ENCODE measurements at places on chromosomes 13 and 19.

DNA sequence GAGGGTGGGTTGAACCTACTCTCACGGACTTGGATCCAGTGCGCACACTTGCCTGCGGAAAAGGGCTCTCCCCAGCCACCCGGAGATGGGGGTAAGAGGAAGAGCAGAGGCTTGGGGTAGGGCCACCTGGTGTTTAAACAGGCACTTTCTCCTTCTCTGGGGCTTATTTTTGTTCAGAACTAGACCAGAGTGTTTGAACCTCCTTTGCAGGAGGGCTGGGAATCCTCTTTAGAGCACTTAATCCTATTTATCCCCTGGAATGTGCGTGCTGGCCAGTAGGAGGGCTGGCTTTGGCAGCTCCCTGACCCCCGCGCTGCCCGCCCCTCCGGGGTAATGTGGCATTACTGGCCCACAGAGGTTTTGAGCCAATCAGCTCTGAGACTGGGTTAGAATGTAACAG, 2.0 kb downstream of the RGS9BP start:
- no peak for DNase-seq

DNA sequence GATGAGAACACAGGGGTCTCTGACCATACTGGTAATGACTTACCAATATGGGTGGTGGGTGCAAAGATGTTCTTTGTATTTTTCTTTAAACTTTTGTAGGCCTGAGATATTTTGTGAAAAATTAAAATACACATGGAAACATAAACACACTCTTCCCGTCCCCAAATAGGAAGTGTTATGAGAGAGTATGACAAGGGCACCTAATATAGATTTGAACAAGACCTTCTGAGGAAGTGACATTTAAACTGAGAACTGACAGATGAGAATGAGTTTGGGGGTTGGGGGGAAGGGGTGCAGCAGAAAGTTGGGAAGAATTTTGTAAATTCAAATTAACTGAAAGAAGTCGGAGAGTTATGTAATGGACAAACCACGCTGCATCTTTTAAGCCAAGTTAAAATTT, 224.2 kb downstream of the RGCC start:
- DNase-seq: no peak

GRCh38 chr19:12596927-12597548, 13.6 kb downstream of the ZNF490 start:
- DNase-seq: no peak

DNA sequence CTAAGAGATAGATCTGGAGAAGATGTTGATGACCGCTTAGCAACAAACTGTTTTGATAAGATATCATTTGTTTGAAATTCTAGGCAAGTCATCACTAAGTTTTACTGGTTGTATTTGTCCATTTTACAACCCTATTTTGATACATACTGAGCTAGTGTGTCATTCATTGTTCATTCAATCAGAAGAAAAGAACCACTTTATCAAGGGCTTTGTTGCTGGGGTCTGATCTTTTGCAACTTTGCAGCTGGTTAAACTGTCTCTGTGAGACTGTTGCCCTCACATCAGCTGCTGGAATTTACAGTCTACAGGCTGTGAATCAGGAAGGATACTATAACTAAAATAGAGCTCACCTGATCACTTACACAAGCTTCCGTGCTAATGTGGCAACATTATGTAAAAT, 290.5 kb downstream of the RFC3 start:
- no peak for DNase-seq

DNA sequence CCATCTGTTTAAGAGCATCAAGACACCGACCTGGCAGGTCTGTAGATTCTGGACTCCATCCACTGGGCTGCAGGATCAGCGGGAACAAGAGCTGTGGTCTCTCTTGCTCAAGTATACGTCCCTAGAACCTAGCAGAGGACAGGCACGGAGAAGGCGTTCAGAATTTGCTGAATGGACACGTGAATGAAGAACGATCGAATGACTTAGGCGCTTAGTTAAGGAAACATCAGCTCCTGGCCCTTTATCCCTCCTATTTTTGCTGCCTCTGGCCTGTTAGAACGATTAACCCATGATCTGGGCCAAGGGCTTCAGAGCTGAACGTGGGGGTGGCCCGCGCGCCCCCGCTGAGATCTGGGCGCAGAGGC, 953 bp downstream of the DZIP1 start:
- DNase-seq: peak; percentile 26

DNA sequence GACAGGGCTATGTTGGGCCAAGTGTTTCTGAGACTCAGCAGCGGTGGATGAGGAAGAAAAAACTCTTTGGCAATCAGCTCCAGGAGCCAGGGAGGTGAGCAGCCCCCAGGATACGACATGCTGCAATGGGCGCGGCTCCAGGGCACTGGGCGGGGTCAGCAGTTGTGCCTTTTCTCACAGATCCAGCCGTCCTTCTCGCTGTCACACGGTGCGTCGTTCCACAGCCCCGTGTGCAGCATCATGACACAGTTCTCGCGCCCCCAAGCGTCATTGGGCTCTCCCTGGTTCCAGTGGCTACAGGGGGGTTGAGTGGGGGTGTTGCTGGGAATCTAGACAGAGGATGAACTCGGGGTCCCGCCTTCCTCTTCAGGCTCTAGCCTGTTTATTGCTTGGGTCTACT, 2.7 kb downstream of the CLEC4G start:
- no peak for DNase-seq

- DNase-seq: no peak
Measured at GRCh38 chr19:43752287-43752875, 2.4 kb downstream of the SMG9 start.

DNA sequence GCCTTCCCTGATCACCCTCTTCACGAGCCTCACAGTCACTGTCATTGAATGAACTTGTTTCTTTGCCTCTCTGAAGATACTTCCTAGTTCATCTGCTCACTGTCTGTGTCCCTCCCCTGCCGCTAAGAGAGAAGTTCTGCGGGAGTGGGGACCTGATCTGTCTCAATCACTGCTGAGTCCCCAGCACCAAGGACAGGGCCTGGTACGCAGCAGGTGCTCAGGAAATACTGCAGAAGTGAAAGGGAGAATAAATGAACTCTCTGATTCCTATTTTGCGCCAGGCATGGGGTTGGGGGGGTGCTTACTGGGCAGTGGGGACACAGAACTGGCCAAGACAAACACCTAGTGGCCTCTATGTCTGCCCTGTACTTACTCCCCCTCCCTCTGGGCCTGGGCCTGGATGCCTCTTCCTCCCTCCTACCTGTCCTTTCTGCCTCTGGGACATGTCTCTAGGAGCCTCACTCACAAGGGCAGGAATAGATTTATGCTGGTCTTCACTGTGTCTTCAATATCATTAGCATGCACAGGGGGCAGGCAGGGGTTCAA, 17.5 kb downstream of the FCGBP start:
- peak; percentile 11 for DNase-seq

All from AG20443 (cell line).